ENCODE measurements at places on chromosomes 13 and 19. TPM values are rescaled to one million over a fixed set of nuclear protein-coding genes. Genes with fewer than 3 reads are reported as not detected.

Gene APC2
- 1.2 TPM for total RNA-seq

Gene ELSPBP1
- total RNA-seq, result not detected

Gene BRCA2
- 3.0 TPM for total RNA-seq

Gene ZNF492
- total RNA-seq, result not detected

Gene AP1M2
- total RNA-seq, result 27.7 TPM

Gene ZNF136
- total RNA-seq, result 1.2 TPM

Gene HNRNPA1L2
- total RNA-seq, result 4.7 TPM

Gene ADAMTSL5
- total RNA-seq, result 4.4 TPM

Gene OVOL3
- 0.15 TPM for total RNA-seq

Gene PCP2
- total RNA-seq, result 0.26 TPM

Gene ACER1
- total RNA-seq, result not detected

Gene SPACA4
- total RNA-seq, result not detected

Gene ZNF223
- total RNA-seq, result 2.7 TPM

Gene SERPINE3
- total RNA-seq, result not detected

Gene CGB1
- 0.20 TPM for total RNA-seq

Gene ZNF229
- total RNA-seq, result 3.4 TPM

Gene CYP4F12
- 1.7 TPM for total RNA-seq

Gene LGALS7
- not detected for total RNA-seq
